Activated naive CD4-positive, alpha-beta T cell treated with anti-CD3 and anti-CD28 coated beads for 36 hours (primary cell): ENCODE measurements at places on chromosomes 2 and 18. TPM values are rescaled to one million over a fixed set of nuclear protein-coding genes. Genes with fewer than 3 reads are reported as not detected.

DNA sequence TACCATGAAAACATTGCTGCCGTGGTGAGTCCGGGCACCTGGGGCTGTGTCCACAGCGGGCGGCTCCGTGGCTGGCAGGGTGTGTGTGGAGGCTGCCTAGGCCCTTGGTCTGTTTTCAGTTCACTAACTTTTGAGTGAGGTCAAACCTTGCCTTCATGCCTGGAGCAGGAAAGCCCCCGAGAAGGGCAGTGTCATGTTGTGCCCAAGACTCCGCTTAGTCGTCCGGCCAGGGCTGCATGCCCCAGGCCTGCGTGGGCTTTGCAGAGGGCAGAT is 24.1 kb downstream of the MAL start:
- no peak for DNase-seq

DNA sequence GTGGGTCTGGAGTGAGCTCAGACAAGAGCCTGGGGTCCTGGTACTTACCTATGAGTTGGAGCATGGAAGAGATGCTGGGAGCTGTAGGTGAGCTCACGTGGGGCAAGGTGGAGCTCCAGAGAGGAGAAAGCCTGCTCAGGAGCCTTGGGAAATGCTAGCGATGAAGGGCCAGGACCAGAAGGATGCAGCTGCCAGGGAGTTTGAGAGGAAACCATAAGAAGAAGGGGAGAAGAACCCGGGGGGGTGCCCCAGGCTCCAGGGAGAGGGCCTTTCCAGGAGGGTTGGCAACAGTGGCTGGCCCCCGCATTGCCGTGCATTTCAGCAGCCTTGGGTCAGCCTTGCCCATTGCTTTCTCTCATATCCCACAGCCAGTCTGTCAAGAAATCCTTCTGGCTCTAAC is 268.7 kb downstream of the GLI2 start:
- no peak for DNase-seq

The IL1A gene
- 0.17 TPM for total RNA-seq

- no peak for DNase-seq
Observed at GRCh38 chr2:61378281-61378680, 92.6 kb downstream of the USP34 start.

DNA sequence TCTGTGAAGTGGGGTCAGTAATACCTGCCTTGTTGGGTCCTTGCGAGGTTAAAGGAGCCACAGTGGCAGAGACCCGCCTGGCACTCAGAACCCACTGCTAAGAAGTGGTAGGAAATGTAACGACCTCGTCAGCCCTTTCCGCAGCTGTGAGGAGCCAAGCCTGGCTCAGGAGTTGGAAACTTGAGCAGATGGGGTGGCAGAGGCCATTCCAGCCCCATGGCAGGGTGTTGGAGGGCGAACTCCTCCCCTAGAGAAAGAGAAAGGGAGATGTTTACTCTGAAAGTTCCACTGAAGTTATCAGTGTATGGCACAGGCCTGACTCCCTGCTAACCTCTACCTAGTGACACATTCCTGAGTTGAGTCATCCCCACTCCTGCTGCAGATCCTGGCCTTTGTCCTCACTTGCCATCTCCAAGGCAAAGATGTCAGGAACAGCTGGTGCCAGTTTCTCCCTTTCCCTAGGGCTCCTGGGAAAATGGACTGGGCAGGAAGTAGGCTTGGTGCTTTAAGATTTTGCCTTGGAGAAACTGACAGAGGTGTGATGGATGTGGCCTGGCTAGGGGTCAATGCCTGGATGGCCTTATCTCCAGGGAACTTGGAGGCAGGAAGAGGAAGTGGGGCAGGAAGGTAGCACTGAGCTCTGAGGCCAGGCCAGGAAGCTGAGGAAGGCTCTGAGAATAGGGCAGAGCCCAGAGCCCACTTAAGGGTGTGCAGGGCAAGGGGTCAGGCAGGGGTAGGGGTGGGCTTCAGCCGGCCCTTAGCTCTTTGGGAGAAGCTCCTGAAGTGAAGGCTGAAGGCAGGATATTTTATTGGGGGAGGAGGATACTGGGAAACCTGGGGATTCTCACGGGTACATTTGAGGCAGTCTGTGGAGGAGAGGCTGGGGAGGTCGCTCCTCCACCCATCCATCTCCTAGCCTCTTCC is 888 bp downstream of the VAMP5 start:
- peak; percentile 50 for DNase-seq

- DNase-seq, result no peak
Observed at GRCh38 chr18:45771587-45772480, 47.9 kb downstream of the SLC14A1 start.

The PRSS56 gene
- not detected for total RNA-seq

GRCh38 chr18:51953521-51953920 is 386.5 kb upstream of the DCC start:
- DNase-seq, result no peak

GRCh38 chr18:28183418-28184078 is 6.6 kb upstream of the CDH2 start:
- no peak for DNase-seq

DNA sequence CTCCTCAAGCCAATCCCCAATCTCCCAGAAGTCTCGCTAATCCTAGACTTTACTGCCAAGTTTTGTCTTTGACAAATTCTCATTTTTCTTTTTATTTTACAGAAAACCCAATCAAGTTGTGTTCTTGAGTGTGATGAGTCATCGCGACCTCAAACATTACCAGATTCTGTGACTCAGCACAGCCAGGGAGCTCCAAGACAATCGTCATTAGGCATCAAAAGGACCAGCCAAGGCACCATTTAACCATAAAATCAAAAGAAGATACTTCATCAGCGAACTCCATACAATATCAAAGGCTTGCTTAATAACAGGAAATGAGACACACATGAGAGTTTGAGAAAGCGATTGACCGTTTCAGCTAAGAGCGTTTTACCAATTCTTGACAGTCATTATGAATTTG is 146.2 kb upstream of the AGAP1 start:
- no peak for DNase-seq

The DOK1 gene
- 12.3 TPM for total RNA-seq

The LMAN2L gene
- 4.8 TPM for total RNA-seq

GRCh38 chr2:130877258-130877657 is 40.5 kb downstream of the ARHGEF4 start:
- DNase-seq, result no peak

GRCh38 chr2:226466589-226466988 is 333.0 kb downstream of the IRS1 start:
- no peak for DNase-seq

- no peak for DNase-seq
Observed at GRCh38 chr2:88049622-88050021, 6.0 kb downstream of the KRCC1 start.

GRCh38 chr2:121955426-121955825 is 200.0 kb downstream of the TSN start:
- DNase-seq, result no peak

- no peak for DNase-seq
Observed at GRCh38 chr18:55214969-55215368, 255.7 kb upstream of the CCDC68 start.

The LAMA3 gene
- 0.10 TPM for total RNA-seq

DNA sequence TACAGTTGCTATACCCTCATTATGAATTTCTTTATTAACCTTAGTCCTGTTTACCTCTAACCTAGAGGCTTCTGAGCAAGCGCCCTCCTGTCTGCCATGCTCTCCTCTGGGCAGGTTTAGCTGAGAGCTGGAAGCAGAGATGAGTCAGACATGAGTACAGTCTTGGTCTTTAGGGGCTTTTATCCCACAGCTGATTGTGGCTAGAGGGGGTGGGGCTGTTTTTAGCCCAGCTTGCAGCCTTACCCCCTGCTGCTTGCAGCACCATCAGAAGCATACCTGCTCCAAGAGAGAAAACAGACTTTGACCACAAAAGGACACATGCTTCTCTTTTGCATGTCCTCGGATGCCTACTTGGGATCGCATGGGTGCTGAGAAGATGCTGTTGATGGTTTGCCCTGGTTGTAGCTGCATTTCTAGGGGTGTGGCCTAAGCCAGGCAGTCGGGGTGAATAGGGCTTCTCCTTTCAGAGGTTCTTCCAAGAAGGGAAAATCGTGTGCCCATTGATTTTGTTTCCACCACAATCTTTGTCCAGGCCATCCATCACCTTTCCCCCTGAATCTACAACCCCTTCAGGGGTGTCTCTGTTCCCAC is 115.0 kb upstream of the LGALSL start:
- DNase-seq, result peak; percentile 45

The UGT1A4 gene
- total RNA-seq, result not detected

DNA sequence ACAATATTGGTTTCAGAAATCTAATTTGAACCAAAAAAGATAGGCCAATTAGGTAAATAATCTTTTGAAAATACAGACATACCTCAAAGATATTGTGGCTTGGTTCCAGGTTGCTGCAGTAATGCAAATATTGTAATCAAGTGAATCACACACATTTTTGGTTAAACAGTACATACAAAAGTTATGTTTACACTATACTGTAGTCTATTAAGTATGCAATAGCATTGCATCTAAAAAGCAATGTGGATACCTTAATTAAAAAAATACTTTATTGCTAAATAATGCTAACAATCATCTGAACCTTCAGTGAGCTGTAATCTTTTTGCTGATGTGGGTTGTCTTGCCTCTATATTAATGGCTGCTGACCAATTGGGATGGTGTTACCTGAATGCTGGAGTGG is 67.3 kb downstream of the KYNU start:
- no peak for DNase-seq

DNA sequence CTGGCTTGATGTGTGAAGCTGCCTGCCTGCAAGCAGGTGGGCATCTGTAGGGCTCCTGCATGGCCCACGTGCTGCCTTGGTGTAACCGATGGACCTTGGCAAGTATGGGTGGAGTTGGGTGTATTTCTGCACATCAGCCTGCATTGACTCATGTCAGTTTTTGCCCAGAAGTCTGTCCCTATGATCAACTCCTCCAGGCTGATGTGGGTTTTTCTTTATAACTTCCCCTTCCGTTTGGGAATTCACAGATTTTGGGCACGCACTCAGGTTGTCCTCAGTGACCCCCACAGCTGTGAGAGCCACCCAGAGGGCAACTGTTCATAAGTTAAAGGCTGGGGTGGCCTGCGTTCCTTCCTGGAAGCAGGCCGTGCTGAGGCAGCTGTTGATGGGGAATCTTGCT is 123.3 kb downstream of the NCK2 start:
- DNase-seq, result no peak

GRCh38 chr2:28552045-28552823 is 56.4 kb downstream of the PLB1 start:
- DNase-seq, result no peak

DNA sequence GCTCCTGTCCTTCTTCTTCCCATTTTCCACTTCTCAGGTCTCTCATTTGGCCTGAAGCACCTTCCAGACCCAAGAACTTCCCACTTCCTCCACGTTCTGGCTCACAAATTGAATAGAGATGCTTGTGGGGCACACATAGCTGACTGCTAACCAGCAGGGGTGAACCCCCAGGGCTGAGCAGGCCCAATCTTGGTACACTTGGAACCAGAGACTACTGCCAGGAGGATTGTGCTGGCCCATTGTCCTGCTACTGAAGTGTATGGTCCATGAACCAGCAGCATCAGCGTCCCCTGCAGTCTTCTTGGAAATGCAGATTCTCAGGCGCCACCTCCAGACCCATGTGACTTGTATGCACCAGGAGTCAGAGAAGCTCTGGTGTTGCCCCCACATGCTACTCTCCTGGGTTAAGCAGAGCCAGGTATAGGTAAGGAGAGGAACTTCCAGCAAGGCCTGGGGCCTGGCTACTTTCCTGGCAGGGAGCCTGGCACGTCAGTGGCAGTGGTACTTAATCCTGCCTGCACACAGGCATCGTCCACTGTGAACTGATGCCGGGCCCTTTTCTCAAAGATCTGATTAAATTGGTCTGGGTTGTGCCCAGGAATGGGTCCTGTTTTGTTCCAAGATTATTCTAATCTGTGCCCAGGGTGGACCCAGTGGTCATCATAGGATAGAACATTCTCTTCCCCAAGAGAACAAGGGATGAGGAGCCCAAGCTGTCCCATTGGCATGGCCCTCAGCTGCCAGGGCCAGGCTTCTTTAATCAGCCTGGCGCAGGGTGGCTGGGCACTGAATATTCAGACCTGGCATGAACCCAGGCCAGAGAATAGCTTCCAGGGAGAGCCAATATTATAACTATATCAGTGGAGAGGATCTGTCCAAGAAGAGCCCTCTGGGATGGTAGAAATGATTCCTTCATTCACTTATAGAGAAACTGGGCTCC is 248.7 kb downstream of the SOX11 start:
- DNase-seq, result no peak

DNA sequence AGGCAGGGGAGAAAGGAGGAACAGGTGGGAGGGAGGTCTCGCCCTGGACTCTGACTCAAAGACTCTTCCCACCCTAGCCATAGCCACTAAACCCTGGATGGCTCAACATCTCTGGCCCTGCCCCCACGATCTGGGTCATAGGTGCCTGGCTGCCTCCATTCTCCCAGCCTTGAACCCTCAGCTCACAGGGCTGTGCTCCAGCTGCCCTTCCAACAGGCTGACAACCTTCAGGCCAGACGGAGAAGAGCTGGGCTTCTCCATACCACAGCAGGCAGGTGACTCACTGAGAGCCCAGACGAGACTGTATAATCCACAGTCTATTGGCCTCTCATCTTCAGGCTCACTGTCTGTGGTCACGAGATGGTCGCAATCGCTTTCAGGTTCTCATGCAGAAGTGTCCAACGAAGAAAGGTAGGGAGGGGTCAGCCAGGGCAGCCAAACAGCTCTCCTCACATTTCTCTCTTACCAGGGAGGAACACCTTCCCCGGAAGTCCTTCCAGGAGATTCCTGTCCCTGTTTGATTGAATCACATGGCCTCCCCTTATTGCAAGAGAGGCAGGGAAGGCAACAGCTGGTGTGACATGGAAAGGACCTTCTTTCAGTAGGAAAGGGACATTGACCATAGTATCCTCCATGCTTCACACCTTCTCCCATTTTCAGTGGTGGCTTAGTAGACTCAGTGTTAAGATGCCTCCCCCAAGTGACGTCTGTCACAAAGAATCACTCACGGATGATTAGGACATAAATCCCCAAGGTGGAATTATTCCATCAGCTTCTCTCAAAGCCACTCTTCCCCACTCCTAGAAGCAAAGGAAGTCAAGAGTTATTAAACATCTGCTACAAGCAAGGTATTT is 100.1 kb downstream of the MRO start:
- no peak for DNase-seq

- no peak for DNase-seq
Observed at GRCh38 chr2:148614014-148614321, 30.6 kb upstream of the EPC2 start.

The FAM161A gene
- 4.0 TPM for total RNA-seq

DNA sequence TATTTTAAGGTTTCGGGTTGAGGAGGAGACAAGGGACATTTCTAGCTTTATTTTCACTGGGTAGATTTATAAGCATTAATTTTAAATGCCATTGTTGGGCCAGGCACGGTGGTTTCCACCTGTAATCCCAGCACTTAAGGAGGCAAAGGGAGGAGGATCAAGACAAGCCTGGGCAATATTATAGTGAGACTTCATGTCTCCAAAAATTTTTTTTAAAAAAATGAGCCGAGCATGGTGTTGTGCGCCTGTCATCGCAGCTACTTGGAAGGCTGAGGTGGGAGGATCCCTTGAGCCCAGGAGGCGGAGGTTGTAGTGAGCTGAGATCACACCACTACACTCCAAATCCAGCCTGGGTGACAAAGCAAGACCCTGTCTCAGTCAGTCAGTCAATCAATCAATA is 45.0 kb downstream of the MBD5 start:
- no peak for DNase-seq

The SMARCAL1 gene
- 18.2 TPM for total RNA-seq

The SLC4A5 gene
- total RNA-seq, result 2.3 TPM

The ALPG gene
- not detected for total RNA-seq

GRCh38 chr18:3111523-3112240 is 98.7 kb upstream of the LPIN2 start:
- DNase-seq, result no peak
